ENCODE measurements at places on chromosomes 6 and 20.

GRCh38 chr6:38714239-38715015, 684 bp upstream of the DNAH8 start:
- no peak for DNase-seq

DNA sequence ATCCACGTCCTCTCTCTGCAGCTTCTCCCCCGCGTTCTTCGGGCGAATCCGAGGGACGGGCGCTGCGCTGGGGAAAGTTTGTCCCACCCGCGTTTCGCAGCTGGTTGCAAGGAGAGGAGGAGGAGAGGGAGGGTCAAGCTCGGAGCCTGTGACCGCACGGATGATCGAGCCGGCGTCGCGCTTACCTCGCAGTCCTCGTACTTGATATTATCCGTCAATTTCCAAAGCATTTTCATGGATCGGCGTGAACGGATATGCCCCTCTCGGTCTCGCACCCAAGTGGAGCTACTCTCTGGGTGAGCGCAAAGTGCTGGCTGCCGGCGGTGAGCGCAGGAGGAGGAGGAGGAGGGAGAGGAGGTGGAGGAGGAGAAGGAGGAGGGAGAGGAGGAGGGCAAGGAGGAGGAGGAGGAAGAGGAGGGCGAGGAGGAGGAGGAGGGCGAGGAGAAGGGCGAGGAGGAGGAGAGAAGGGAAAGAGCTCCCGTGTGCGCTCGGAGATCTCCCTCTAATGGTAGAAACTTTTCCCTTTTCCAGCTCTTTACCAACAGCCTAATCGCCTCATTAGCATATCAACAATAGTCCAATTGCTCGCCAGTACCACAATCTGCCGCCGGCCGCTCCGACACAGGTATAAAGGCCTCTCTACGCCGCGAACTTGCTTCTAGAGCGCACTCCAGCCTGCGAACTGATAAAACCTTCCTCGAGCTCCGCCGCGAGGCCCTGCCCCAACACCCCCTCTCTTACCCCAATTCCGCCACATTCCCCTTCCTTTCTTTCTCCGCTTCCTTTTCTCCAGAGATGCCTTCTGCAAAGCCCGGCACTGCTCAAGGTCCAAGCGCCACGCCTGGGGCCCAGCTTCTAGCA, at the start of gene TFAP2A:
Gene TFAP2A (minus strand): TSS at position 319 of the 861 bp plus-strand sequence. CDS start 83 bp downstream, at position 236.
- DNase-seq, result no peak

- DNase-seq, result no peak
These were observed 586.5 kb downstream of the EPM2A start for GRCh38 chr6:145148776-145149175.

GRCh38 chr6:143695130-143695968, 17.6 kb downstream of the PHACTR2 start:
- no peak for DNase-seq

- DNase-seq, result peak; percentile 78
These were observed 130.6 kb downstream of the BCAS1 start for GRCh38 chr20:53939572-53940359.

- no peak for DNase-seq
These were observed 170.7 kb upstream of the KCNK16 start for GRCh38 chr6:39493174-39493573.

- DNase-seq, result peak; percentile 67
These were observed 241 bp upstream of the CFAP206 start for GRCh38 chr6:87407561-87407900.

DNA sequence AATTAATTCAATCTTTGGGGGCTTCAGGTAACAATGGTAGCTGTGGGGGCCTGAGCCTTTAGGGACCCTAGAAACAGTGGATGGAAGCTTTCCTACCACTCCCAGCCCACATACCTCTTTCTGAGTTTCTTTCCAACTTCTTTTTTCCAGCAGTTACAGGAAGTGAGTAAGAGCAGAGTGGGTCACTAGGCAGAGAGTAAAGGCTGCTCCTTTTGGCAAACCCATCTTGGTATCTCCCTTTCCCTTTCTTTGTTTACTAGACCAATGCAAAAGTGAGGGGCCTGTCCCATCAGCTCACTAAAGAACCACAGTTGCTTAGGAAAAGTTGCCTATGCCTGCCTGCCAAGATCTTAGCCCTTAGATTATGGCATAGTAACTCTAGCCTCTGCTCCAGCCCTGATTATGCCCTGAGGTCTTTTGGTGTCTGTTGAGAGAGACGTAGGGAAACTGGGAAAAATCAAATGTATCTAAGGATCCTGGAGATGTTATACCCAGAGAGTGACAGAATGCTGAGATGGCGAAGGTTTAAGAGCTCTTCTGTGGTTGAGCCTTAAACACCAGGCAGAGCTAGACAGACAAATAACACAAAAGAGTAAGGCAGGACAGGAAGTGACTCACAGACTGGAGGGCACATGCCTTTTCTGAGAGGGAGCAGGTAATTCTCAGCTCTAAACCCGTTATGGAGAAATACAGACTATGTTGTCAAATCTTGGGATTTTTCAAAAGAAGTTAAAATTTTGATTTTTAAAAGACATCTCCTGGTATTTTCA, 31.3 kb downstream of the TRMT6 start:
- DNase-seq, result no peak

GRCh38 chr20:3595541-3595940, 67.7 kb downstream of the GFRA4 start:
- DNase-seq, result no peak

GRCh38 chr6:134703206-134703605, 246.7 kb downstream of the ALDH8A1 start:
- DNase-seq, result no peak

- DNase-seq, result no peak
These were observed 84.2 kb upstream of the SLC22A23 start for GRCh38 chr6:3541006-3541585.

- DNase-seq, result no peak
These were observed 3.0 kb downstream of the GABRR1 start for GRCh38 chr6:89214197-89214596.

- DNase-seq, result no peak
These were observed 68.6 kb downstream of the GFRAL start for GRCh38 chr6:55395871-55396270.

DNA sequence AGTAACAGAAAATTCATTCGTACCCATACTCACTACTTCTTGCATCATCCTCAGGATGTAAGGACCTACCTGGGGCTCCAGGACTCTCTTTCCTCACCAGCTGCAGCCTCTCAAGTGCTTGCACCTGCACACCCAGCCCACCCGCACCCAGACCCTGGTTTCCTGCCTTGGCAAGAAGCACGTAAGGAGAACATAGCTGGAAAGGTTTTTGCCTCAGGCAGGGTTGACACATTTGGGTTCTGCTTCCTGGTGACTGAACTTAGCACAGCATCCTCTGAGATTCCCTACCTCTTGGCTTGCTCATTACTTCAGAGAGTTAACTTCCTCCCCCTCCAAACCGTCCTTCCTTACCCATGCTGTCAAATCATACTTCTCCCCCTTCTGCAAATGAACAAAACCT, 556.9 kb downstream of the CD83 start:
- DNase-seq, result no peak

- DNase-seq, result no peak
These were observed 35.8 kb downstream of the NEDD9 start for GRCh38 chr6:11196511-11197174.

- DNase-seq, result peak; percentile 29
These were observed 20.6 kb downstream of the PPP1R16B start for GRCh38 chr20:38825901-38826625.

DNA sequence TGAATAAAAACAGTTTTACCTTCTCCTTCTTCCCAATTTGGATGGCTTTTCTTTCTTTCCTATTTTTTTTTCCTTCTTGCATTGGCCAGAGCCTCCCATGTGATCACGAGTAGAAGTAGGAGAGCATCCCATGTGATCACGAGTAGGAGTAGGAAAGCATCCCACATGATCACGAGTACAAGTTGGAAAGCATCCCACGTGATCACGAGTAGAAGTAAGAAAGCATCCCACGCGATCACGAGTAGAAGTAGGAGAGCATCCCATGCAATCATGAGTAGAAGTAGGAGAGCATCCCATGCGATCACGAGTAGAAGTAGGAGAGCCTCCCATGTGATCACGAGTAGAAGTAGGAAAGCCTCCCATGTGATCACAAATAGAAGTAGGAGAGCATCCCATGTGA, 218.6 kb downstream of the DLL1 start:
- no peak for DNase-seq

- no peak for DNase-seq
These were observed 840 bp downstream of the PPP1R3D start for GRCh38 chr20:59939052-59939878.

DNA sequence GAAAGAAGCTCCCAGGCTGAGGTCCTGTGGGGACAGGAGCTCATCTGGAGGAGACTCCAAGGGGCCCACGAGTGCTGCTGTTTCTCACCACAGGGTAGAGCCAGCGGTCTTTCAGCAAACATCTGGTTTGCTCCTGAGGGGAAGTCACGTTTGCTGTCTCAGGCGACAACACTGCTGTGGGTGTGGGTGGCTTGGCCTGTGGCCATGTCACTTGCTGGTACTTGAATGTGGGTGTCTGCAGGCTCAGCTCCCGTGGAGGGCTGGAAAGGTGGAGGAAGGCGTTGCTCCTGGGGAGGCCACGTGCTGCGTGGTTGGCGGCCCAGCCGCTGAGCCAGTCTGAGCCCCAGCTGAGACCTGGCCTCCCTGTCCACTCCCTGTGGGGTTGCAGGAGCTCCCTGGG, 52.8 kb upstream of the MPC1 start:
- no peak for DNase-seq

DNA sequence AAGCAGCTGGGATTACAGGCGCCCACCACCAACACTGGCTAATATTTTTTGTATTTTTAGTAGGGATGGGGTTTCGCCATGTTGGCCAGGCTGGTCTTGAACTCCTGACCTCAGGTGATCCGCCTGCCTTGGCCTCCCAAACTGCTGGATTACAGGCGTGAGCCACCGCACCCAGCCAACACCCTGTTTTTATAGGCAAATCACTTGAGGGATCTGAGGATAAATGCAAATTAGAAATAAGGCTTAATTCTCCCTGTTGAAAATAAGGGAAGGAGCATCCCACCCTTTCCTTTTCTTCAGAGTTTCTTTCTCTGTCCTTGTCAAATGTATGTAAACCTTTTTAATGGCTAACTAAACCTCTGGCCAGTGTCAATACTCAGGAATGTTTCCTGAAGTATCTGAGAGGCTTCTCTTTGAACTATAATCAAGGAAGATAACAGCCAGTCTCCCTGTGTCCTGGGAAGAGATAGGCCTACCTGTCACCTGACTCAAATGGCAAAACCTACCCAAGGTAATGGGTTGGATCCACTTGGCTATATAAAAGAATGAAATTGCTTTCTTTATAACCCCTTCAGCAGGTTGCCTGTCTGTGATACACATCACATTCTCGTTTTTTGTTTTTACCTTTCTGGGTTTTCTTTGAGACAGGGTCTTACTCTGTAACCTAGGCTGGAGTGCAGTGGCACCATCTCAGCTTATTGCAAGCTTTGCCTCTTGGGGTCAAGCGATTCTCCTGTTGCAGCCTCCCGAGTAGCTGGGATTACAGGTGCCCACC, 64.5 kb upstream of the TNFAIP3 start:
- no peak for DNase-seq

GRCh38 chr6:106724848-106725247, 95.5 kb downstream of the QRSL1 start:
- DNase-seq, result no peak

Measured in NCI-H446 (cell line).